ENCODE measurements at places on chromosomes 5 and 9.

- no peak for DNase-seq
These were observed 575.3 kb downstream of the RAB3C start for GRCh38 chr5:59158165-59158564.

- no peak for DNase-seq
These were observed 86.8 kb upstream of the PRRC1 start for GRCh38 chr5:127430627-127431026.

GRCh38 chr5:171810227-171810626 lies 24.6 kb downstream of the SMIM23 start:
- DNase-seq, result no peak

GRCh38 chr5:137245438-137245837 lies 253.7 kb downstream of the SPOCK1 start:
- no peak for DNase-seq

- DNase-seq, result no peak
These were observed 73.6 kb upstream of the RPS23 start for GRCh38 chr5:82351754-82352145.

DNA sequence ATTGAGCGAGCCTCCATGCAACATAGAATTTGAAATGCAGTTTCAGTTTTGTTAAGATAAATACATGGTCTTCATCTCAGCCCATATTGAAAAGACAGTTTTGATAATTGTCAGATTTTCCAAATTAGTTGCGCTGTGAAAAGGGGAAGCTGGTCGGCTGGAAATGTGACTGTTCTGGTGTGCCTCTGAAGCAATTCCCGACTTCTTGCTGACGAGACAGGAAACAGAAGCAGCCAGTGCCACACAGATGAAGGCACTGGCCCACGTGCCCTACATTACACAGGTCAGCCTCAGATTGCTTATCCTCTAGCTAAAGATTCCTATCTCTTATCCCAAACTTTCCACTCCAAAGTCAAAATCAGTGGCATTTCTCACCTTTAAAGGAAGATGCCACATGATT lies 214.1 kb upstream of the TLE4 start:
- no peak for DNase-seq

DNA sequence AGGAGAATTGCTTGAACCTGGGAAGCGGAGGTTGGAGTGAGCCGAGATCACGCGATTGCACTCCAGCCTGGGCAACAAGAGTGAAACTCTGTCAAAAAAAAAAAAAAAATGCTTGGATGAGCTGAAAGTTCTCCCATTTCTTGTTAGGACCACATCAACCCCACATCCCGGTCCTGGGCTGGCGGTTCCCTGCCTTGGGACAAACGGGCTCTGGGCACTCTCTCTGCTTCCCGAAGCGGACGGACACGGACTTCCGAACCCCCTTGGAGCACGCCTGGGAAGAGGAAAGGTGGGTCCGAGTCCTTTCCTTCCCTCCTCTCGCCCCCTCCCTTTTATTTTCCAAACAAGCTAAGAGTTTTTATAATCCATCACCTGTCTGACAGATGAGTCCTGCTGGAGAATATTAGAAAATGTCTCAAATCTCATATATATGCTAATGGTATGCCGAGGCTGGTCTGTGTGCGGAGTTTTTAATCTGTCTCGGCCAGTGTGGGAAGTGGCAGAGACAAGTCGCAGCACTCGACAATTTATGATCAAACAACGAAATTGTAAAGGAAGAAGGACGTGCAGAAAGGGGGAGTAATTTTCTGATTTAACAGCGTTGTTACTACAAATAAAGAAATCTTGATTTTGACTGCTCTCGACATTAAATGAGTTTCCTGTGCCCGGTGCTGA lies 257.9 kb upstream of the IRX4 start:
- DNase-seq, result no peak

DNA sequence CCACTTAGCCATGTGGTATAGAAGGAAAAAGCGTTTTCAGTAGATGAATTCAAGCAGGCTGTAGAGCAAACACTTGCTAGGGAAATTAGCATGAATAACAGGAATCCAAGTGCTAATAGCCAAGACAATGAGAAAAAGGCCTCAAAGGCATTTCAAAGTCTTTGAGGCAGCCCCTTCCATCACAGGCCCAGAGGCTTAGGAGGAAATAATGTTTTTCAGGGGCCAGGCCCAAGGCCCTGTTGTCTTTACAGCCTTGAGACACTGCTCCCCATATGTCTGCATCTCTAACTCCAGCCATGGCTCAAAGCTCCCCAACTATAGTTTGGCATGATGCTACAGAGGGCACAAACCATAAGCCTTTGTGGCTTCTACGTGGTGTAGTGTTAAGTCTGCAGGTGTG lies 563.5 kb downstream of the TAF11L14 start:
- no peak for DNase-seq

All from activated T-helper 1 cell treated with anti-CD3 and anti-CD28 coated beads, Interleukin-2, amount 50 U/mL, for 16 hours (primary cell).